ENCODE measurements at places on chromosomes 6 and 20.

DNA sequence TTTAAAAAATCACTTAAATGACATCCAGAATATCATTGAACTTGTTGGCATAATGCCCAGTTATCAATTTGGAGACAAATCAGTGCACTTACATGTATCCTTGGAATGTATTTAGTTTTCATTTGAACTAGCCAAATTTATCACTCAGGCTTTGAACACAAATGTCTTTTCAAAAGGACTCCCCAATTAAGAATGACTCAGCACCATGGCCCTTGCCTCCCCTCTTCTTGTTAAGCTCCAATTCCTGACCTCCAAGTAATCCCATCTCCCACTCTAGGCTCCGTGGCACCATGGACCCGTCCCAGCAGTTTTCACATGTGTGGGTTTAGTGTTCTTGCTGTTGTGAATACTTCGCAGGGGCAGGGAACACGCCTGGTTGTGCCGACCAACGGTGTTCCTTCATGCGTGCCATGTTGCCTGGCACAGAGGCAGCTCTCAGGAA lies 2.7 kb downstream of the AKAP12 start:
- no peak for DNase-seq

DNA sequence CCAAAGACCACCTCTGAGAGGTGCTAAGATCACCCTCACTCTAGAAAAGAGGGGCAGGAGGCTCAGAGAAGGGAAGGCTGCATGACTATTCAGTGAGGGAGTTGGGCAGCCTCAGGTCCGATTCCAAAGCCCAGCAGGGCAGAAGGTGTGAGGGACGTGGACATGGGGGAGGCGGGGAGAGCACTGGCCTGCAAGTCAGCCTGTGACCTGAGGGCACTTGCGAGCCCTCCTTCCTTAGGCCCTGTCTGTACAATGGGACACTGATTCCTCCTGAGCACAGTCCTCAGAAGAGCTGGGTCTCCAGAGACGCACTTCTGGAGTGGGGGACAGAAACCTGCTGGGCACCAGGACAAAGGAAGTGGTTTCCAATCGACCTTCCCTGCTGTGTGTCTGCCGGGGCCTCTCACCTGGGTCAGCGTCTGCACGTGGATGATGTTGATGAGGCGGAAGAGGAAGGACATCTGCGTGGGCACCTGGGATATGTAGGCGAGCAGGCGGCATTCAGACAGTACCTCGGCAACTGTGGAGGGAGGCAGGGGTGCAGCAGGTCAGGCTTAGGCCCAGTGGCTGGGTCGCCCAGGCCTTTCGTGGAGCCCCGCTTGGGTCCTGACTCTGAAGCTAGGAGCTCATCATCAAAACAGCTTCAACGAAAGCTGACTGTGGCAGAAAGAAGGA lies 48.5 kb downstream of the MYH7B start:
- no peak for DNase-seq

- DNase-seq, result no peak
These were observed 296.3 kb downstream of the CDKAL1 start for GRCh38 chr6:20830576-20830975.

DNA sequence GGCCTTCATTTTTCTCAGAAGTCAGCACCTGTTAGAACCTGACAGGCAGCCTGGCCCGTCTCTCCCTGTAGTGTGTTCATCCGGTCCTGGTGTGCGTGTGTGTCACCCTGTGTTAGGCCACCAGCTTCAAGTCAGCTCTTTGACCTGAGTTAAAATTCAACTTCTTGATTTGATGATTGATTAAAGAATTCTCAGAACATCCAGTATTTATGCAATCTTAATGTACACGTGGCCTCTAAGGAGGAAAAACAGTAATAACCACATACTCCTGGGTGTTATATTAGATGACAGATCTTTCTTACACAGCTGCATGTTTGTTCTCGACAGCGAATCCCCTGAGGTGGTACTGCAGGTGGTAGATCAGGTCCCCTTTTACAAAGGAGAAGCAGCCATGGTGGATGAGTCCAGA lies 19.1 kb upstream of the TMEM217 start:
- peak; percentile 63 for DNase-seq

GRCh38 chr6:108200631-108201030 lies 34.8 kb downstream of the NR2E1 start:
- no peak for DNase-seq

- DNase-seq, result no peak
These were observed 178.6 kb upstream of the RGS17 start for GRCh38 chr6:153309651-153310050.

Data from hematopoietic multipotent progenitor cell treated with erythropoietin and hydrocortisone succinate and interleukin-3 and kit ligand, for 4 days (in vitro differentiated cells).